Stimulated activated CD4-positive, alpha-beta T cell treated with anti-CD3 and anti-CD28 coated beads, Interleukin-4, amount 100 ng/mL, for 1 hour (primary cell): ENCODE measurements at places on chromosomes 1 and 21.

DNA sequence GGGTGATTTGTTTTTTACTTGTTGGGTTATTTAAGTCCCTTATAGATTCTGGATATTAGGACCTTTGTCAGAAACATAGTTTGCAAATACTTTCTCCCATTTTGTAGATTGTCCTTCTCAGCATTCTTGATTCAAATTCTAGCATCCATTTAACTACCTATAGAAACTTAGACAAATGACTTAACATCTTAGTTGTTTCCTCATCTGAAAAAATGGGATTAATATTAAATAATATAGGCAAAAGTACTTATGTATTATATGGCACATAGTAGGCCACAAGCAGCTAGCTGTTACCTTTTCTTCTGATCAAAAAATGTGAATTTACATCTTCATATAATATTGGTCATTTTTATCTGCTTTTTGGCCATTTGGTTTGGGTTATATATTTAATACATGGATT is 307.5 kb downstream of the ZP4 start:
- DNase-seq = no peak

DNA sequence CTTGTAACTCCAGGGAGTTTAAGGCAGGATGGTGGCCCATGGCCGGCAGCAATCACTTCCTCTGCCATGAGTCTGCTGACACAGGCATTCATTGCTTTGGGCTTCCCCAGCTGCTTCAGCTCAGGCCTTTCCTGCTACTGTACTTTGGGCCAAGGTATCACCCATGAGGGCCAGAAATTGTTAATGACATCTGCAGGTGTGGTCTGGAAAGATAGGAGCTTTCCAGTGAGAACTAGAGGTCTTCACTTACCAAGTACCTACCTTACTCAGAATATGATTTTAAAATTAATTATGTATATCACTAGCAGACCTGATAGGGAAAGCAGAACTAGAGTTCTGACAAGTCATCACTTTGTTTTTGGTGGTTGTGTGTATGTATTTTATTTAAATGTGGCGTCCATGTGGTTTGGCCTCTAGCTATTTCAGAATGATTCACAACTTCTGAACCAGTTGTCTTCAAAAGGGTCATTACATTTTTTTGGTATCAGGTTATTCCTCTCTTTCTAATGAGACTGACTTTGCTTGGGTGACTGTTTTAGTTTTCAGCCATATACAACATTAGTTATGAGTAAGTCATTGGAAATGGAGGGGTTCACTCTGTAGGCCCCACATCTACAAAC is 2.7 kb downstream of the RGL1 start:
- no peak for DNase-seq

GRCh38 chr1:244050835-244051444 is at the start of gene ZBTB18:
TSS of gene ZBTB18 (plus strand) at chr1:244051283. CDS start at chr1:244051432, 149 bp downstream.
- DNase-seq = no peak

- DNase-seq = no peak
Measured at GRCh38 chr21:14880922-14881321, 183.9 kb downstream of the NRIP1 start.

DNA sequence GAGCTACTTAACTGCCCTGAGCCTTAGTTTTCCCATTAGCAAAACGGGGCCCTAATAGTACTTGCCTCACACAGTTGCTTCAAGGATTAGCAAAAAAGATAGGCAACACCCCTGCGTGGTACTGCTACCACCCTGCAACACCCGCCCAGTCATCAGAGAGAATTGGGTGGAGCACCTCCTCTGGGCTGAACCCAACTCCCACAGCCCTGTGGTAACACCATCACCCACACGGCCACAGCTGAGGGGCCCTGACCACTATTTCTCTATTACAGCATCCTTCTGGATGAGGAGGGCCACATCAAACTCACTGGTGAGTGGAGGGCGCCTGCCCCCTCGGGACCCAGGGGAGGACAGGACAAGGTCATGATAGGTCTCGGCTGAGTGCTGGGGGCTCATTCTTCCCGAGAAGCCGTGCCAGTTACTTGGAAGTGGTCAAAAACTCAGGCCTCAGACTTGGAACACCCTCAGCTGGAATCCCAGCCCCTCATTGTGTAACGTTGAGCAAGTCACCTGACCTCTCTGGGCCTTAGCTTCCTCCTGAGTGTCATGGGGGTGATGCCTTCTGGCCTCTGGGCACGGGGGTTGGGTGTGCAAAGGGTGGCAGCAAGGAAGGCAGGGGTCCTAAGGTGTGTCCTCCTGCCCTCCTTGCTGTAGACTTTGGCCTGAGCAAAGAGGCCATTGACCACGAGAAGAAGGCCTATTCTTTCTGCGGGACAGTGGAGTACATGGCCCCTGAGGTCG is 24.6 kb downstream of the RPS6KA1 start:
- no peak for DNase-seq

GRCh38 chr1:77614037-77614436 is 68.4 kb downstream of the ZZZ3 start:
- DNase-seq = no peak

DNA sequence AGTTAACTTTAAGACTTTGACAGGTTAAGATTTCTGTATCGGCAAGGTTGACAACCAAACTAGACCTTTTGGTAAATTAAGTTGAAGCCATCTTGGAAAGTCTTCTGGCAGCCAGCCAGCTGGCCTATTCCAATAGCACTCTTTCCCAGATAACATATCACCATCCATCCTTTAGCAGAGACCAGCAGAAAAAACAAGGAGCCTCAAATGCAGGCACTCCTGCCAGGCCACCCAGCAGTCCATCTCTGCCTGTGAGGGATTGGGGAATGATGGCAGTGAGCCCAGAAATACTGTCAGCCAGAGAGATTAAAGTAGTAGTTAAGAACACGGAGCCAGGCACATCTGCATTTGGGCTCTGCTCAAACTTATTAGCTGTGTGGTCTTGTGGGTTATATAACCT is 19.4 kb downstream of the ZBTB40 start:
- DNase-seq = no peak

GRCh38 chr1:6353955-6354658 is 39.5 kb downstream of the ACOT7 start:
- DNase-seq = no peak

- DNase-seq = no peak
Measured at GRCh38 chr1:82392513-82392912, 591.8 kb downstream of the ADGRL2 start.

GRCh38 chr1:212593821-212594251 is 14.7 kb upstream of the ATF3 start:
- no peak for DNase-seq

DNA sequence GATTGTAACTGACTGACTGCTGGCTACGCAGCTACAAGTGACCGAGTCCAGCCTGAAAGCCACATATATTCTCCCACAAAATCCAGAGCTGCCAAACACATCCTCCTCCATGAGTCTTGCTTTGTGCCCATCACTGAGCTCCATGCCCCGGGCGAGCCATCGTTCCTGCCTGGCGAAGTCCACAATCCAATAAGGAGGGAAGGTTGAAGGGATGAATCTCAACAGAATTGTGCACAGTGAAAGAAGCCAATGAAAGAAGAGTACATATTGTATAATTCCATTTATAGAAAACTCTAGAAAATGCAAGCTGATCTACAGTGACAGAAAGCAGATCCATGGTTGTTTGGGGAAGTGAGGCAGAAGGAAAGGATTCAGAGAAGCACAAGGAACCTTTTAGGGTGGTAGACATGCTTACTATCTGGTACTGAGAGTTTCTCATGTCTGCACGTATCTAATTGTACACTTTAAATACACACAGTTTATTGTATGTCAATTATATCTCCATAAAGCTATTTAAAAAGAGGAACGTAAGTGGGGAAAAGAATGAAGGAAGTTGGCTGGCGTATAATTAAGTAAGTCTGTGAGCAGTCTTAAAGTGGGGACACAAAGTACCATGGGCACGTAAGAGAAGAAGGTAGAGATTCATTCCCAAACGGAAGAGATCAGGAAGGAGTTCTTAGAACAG is 115.9 kb upstream of the JUN start:
- no peak for DNase-seq
